Cardiac muscle cell (in vitro differentiated cells and primary cell): ENCODE measurements at places on chromosomes 4 and X. TPM values are rescaled to one million over a fixed set of nuclear protein-coding genes. Genes with fewer than 3 reads are reported as not detected.

GRCh38 chr4:114807759-114808404 is 209.3 kb downstream of the UGT8 start:
- no peak overlapping the region for H3K27ac ChIP-seq
- DNase-seq: peak; percentile 62
- H3K36me3 ChIP-seq: no peaks in the 10 kb centered on the region
- no peak overlapping the region for H3K4me3 ChIP-seq
- no peaks in the 10 kb centered on the region for H3K4me1 ChIP-seq

GRCh38 chrX:47174376-47174775 is 19.3 kb upstream of the UBA1 start:
- H3K4me1 ChIP-seq: no peaks in the 10 kb centered on the region
- H3K27me3 ChIP-seq: no peaks in the 10 kb centered on the region
- H3K4me3 ChIP-seq: no peak overlapping the region

GRCh38 chr4:174697202-174697601 is 131.8 kb downstream of the GLRA3 start:
- no peak overlapping the region for H3K27ac ChIP-seq
- H3K36me3 ChIP-seq: no peaks in the 10 kb centered on the region
- H3K27me3 ChIP-seq: no peaks in the 10 kb centered on the region
- DNase-seq: peak; percentile 76

GRCh38 chr4:152709675-152710438 is 30.1 kb upstream of the TMEM154 start:
- no peak overlapping the region for H3K27ac ChIP-seq
- DNase-seq: peak; percentile 39
- H3K4me1 ChIP-seq: peaks cover 8% of the 10 kb centered on the region
- no peaks in the 10 kb centered on the region for H3K27me3 ChIP-seq
- H3K4me3 ChIP-seq: no peak overlapping the region

- H3K4me1 ChIP-seq: no peaks in the 10 kb centered on the region
- no peaks in the 10 kb centered on the region for H3K36me3 ChIP-seq
- no peak overlapping the region for H3K27ac ChIP-seq
Observed at GRCh38 chr4:41346306-41347061, 89.8 kb downstream of the UCHL1 start.

DNA sequence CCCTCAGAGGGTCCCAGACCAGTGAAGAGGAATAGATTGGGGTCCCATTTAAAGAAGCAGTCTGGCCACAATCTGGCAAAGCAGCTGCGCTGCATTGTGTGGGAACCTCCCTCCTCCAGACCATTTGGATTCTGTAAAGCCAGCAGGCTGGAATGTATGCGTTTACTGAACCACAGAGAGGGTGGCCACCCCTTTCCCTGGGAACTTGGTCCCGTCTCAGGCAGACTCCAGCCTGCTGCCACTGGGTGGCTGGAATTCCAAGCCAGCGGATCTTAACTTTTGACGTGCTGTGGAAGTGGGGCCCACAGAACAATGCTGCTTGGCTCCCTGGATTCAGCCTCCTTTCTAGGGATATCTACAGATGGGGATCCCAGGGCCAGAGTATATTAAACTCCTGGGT is 307.2 kb downstream of the DACH2 start:
- no peak overlapping the region for H3K27ac ChIP-seq
- DNase-seq: no peak
- H3K36me3 ChIP-seq: no peaks in the 10 kb centered on the region
- H3K27me3 ChIP-seq: no peaks in the 10 kb centered on the region

DNA sequence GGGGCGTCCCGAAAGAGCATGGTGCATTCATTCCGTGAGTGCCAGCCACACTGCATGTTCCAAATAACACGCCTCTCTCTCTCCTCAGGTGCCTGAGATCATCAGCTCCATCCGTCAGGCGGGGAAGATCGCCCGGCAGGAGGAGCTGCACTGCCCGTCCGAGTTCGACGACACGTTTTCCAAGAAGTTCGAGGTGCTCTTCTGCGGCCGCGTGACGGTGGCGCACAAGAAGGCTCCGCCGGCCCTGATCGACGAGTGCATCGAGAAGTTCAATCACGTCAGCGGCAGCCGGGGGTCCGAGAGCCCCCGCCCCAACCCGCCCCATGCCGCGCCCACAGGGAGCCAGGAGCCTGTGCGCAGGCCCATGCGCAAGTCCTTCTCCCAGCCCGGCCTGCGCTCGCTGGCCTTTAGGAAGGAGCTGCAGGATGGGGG is 54.2 kb downstream of the PTTG2 start:
- DNase-seq: no peak
- H3K36me3 ChIP-seq: no peaks in the 10 kb centered on the region

- H3K4me1 ChIP-seq: peaks cover 12% of the 10 kb centered on the region
- DNase-seq: no peak
- H3K36me3 ChIP-seq: no peaks in the 10 kb centered on the region
- no peak overlapping the region for H3K4me3 ChIP-seq
- no peak overlapping the region for H3K27ac ChIP-seq
Observed at GRCh38 chr4:150781191-150781590, 199.2 kb downstream of the MAB21L2 start.

DNA sequence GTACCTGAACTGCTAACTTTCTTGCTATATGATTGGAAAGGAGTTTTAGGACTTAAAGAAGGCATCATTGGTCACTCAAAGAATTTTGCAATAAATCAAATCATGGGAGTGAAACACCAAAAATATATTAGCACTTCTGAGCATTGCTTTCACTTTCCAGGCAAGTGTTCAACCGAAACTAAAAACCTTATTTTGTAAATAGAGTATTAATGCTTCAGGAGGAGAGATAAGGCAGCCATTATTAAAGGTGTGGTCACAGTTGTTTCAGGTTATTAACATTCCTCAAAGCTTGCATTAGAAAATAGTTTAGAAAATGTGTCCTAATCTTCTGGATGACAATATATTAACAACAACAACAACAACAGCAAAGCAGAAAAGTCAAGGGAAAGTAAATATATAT is 92.3 kb upstream of the TLL1 start:
- DNase-seq: no peak
- no peak overlapping the region for H3K4me3 ChIP-seq
- no peak overlapping the region for H3K27ac ChIP-seq
- H3K4me1 ChIP-seq: no peaks in the 10 kb centered on the region

- H3K4me3 ChIP-seq: no peak overlapping the region
- no peak overlapping the region for H3K27ac ChIP-seq
- no peaks in the 10 kb centered on the region for H3K4me1 ChIP-seq
- no peaks in the 10 kb centered on the region for H3K36me3 ChIP-seq
Observed at GRCh38 chrX:11781734-11782370, 23.8 kb downstream of the MSL3 start.

- no peak overlapping the region for H3K27ac ChIP-seq
- H3K36me3 ChIP-seq: no peaks in the 10 kb centered on the region
- peaks cover 12% of the 10 kb centered on the region for H3K4me1 ChIP-seq
- no peak overlapping the region for H3K4me3 ChIP-seq
- no peaks in the 10 kb centered on the region for H3K27me3 ChIP-seq
- DNase-seq: no peak
Observed at GRCh38 chr4:142598132-142598531, 248.0 kb downstream of the INPP4B start.

GRCh38 chr4:77393996-77394395 is 211.6 kb upstream of the CXCL13 start:
- no peaks in the 10 kb centered on the region for H3K4me1 ChIP-seq
- H3K27ac ChIP-seq: no peak overlapping the region
- no peak for DNase-seq
- no peaks in the 10 kb centered on the region for H3K27me3 ChIP-seq
- no peaks in the 10 kb centered on the region for H3K36me3 ChIP-seq
- H3K4me3 ChIP-seq: no peak overlapping the region

GRCh38 chr4:163621821-163622220 is 127.3 kb downstream of the TMA16 start:
- no peak overlapping the region for H3K4me3 ChIP-seq
- no peaks in the 10 kb centered on the region for H3K4me1 ChIP-seq
- DNase-seq: no peak
- H3K27me3 ChIP-seq: no peaks in the 10 kb centered on the region
- H3K36me3 ChIP-seq: no peaks in the 10 kb centered on the region

DNA sequence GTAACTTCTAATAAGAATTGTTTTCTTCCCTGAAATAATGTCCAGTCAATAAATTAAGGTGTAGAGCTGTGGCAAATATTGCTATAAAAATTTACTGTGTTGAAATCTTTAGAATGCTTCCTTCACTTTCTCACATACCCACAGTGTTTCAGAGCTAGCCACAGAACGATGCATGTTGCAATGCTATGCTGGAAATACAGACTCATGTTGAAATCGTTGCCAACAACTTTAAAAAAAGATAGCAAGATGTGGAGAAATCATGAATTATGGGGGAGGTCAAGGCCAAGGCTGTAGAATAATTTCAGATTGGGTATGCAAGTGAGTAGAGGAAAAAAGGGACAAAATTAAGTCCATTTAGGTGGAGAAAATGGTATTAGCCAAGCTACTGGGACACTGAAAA is 204.8 kb downstream of the VEGFC start:
- no peak overlapping the region for H3K4me3 ChIP-seq
- H3K4me1 ChIP-seq: no peaks in the 10 kb centered on the region
- no peaks in the 10 kb centered on the region for H3K36me3 ChIP-seq
- H3K27ac ChIP-seq: no peak overlapping the region
- no peak for DNase-seq

DNA sequence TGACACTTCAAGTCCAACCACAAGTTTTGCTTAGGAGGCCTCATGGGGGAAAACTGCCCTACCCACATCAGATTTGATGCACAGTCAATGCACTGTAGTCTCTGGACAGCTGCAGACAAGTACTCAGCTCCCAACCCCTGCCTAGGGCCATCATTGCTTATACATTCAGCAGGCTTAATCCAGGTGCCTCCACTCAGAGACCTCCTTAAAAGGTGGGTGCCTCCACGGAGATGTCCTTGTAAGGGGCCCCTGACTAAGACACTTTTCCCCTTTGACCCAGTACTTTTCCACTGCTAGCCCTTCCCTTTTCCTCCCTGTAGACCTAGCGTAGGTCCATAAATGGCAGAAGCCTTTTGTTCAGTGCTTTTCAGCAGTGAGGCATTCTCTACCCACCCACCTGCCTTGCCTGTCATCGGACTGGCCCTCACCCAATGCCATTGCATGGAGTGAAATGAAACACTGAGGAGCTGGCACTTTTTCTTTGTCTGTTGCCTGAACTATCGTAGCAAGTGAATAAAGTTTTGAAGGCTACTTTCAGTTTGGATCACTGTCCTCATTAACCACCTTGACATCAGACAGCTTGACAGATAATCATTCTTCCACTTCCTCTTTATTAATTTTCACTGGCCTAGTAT is 23.8 kb upstream of the PLK4 start:
- no peaks in the 10 kb centered on the region for H3K27me3 ChIP-seq
- DNase-seq: no peak
- no peaks in the 10 kb centered on the region for H3K36me3 ChIP-seq
- H3K4me3 ChIP-seq: no peak overlapping the region
- no peaks in the 10 kb centered on the region for H3K4me1 ChIP-seq

DNA sequence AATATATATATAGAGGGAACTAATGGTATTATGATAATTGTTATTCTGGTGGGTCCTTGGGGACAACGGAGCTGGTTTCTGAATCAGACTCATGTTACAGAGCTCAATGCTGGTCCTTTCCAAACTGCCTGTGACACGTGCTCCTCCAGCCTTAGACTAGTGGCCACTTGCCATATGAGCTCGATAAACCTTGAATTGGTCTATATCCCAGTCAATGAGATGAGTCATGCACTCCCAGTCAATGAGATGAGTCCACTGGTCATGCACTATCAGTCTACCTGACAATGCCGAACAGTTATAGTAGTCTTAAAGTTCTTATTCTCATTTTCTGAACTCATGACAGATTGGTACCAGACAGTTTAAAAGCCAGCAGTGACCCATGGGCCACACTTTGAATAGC is 325.2 kb downstream of the LDB2 start:
- H3K36me3 ChIP-seq: no peaks in the 10 kb centered on the region
- no peaks in the 10 kb centered on the region for H3K4me1 ChIP-seq
- H3K27me3 ChIP-seq: no peaks in the 10 kb centered on the region
- DNase-seq: peak; percentile 33
- no peak overlapping the region for H3K4me3 ChIP-seq

DNA sequence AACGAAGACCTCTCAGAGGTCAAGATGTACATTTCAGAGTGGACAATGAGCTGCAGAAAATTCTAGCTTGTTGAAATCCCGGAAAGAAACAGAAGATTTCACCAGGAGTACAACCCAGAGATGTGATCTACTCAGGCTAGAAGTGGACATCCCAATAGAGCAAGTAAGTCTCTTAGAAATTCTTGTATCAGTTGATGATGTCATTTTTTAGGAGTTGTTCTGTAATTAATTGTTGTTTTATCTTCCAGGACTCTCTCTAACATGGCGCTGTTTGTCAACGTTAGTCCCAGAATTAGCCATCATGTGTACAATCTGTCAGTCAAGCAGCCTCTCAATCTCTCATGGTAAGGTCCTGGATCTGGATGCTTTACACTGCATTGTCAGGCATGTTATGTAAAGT is 174.4 kb downstream of the GRIA3 start:
- H3K4me1 ChIP-seq: no peaks in the 10 kb centered on the region
- H3K27me3 ChIP-seq: no peaks in the 10 kb centered on the region
- DNase-seq: no peak
- no peaks in the 10 kb centered on the region for H3K36me3 ChIP-seq
- H3K4me3 ChIP-seq: no peak overlapping the region

GRCh38 chr4:44446191-44446590 is 2.4 kb downstream of the KCTD8 start:
- no peak for DNase-seq
- H3K36me3 ChIP-seq: no peaks in the 10 kb centered on the region
- H3K27me3 ChIP-seq: peaks cover 67% of the 10 kb centered on the region
- H3K4me1 ChIP-seq: no peaks in the 10 kb centered on the region
- no peak overlapping the region for H3K27ac ChIP-seq

DNA sequence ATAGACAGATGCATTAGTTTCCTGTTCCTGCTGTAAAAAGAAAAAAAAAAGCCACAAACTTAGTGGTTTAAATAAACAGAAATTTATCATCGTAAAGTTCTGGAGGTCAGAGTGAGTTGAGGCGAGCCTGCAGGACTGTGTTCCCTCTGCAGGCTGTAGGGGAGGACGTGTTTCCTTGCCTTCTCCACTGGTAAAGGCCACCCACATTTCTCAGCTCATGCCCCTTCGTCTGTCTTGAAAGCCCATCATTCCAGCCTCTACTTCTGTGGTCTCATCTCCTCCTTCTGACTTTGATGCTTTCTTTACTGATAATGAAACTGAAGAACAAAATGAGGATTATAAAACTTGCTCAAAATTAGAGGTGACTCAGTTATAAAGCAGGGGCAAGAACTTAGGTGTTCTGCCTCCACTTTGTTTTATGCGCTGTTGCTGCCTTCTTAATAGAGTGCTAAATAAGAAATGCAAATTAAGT is 143.0 kb downstream of the STIM2 start:
- H3K27me3 ChIP-seq: no peaks in the 10 kb centered on the region
- peaks cover 3% of the 10 kb centered on the region for H3K4me1 ChIP-seq
- peaks cover 3% of the 10 kb centered on the region for H3K36me3 ChIP-seq
- H3K27ac ChIP-seq: no peak overlapping the region
- H3K4me3 ChIP-seq: no peak overlapping the region

The SRPX2 gene
- 0.03 and 0.04 TPM in 2 replicates for total RNA-seq

The RADX gene
- total RNA-seq: 4.5 and 6.3 TPM in 2 replicates

The AFP gene
- total RNA-seq: 0.67 and 0.77 TPM in 2 replicates

The HELT gene
- not detected in 2 replicates for total RNA-seq

The GCNA gene
- 1.6 and 5.2 TPM in 2 replicates for total RNA-seq

The F11 gene
- not detected in 2 replicates for total RNA-seq

The PRR32 gene
- 1.5 TPM in 1 of 2 replicates, not detected in the other for total RNA-seq

The IBSP gene
- not detected in 2 replicates for total RNA-seq

The ATP2B3 gene
- 0.14 and 0.21 TPM in 2 replicates for total RNA-seq

The TMPRSS11D gene
- total RNA-seq: not detected in 2 replicates

The RAI2 gene
- total RNA-seq: 1.1 and 1.3 TPM in 2 replicates

The HGFAC gene
- total RNA-seq: 2.3 TPM in 2 replicates

The MAGEB2 gene
- total RNA-seq: not detected in 2 replicates
